ENCODE measurements at places on chromosomes 12 and 14.

DNA sequence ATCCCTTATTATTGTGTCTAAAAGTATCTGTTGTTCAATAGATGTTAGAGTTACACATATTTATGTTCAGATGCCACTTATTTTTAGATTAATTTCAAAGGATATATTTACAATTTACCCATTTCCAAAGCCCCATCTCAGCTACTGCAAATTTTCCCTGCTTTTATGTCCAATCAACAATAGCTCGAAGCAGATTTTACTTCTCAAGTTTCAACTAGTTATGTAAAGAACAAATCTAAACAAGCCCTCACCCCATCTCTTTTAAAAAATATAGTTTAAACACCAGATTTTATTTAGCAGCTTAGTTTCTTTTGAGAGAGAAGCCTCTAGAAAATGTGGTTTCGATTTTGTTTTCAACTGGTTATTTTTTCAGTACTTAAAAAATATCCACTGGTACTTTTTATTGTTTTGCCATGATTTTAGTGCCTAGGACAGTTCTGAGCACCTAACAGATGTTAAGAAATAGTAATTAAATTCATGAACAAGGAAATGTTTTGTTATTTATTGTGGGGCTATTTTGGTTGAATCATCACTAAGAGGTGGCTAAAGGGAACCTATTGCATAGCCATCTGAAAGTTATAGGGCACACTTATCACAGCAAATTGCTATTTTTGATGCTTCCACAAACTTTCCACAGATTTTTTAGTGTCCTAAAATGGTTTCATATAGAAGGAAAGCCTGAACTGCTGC is 96.2 kb upstream of the BMP4 start:
- DNase-seq, result no peak

- DNase-seq, result no peak
These were observed 176.7 kb upstream of the ATF7IP start for GRCh38 chr12:14188744-14189143.

- no peak for DNase-seq
These were observed 1.3 kb downstream of the MYL6B start for GRCh38 chr12:56153678-56154065.

- no peak for DNase-seq
These were observed 29.5 kb upstream of the RHOJ start for GRCh38 chr14:63174760-63175191.

GRCh38 chr14:94561656-94562010 is 391 bp downstream of the SERPINA4 start:
- DNase-seq, result no peak

GRCh38 chr12:67617629-67618028 is 30.9 kb upstream of the DYRK2 start:
- no peak for DNase-seq
